NCI-H526 (cell line): ENCODE measurements at places on chromosomes 6 and 20.

DNA sequence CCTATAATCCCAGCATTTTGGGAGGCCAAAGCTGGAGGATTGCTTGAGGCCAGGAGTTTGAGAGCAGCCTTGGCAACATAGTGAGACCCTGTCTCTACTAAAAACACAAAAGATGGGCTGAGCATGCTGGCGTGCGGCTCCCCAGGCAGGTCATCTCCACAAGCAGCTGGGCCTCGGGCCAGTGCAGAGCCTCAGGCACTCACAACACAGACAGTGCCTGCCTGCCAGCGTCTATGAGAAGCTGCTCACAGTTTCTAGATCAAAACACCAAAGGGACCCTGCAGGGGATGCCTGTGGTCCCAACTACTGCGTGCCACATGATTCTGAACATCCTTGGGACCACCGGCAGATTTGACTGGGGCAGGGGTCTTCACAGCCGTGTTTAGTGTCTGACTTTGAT lies 59.4 kb downstream of the GINS1 start:
- DNase-seq, result no peak

DNA sequence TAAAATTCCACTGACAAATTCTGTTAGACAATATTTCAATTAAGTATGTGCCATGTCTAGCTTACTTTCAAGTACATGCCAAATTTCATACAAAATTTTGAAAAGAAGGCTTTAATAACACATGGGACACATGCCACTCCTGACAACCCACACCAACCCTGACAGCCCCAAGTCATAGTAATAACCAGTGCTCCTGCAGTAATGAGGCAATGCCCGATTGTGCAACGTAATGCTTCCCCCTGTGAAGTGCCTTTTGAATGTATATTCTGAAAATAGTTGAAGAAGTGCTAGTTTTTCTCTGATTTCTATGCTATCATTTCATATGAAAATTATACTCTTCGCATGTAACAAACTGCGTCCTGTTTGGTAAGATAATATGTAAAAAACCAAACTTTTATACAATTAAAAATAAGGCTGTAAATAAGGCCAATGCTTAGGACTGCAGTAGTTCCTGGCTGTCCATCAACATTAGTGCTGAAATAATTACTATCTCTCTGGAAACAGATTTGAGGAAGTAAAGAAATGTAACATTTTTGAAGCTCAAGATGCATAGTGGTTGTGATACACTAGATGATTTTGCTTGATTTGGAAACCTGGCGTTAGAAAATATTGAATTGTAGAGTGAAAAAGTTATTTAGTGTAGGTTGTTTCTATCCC lies 125.8 kb upstream of the BCLAF1 start:
- no peak for DNase-seq

DNA sequence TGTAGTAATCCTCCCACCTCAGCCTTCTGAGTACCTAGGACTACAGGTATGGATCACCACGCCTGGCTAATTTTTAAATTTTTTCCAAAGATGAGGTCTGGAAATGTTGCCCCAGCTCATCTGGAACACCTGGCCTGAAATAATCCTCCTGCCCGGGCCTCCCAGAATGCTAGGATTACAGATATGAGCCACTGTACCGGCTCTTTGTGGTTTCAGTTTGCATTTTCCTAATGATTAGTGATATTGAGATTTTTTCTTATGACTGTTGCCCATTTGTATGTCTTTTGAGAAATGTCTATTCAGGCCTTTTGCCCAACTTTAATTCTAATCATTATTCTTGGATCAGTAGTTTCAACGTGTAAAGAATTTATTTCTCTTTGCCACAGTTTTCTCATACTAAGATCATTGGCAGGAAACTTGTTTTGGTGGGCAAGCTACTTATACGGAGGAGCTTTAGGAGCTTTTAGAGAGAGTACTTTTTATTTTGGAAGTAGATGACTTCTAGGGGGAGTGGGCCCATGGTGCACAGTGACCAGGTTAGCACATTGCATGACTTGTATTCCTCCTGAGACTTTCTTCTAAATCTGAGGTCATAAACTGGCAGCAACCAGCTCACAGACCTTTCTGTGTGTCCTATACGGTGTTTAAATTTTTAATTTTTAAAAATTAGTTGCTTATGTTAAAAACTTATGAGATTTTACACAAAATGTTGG lies 62.3 kb downstream of the STK4 start:
- no peak for DNase-seq

DNA sequence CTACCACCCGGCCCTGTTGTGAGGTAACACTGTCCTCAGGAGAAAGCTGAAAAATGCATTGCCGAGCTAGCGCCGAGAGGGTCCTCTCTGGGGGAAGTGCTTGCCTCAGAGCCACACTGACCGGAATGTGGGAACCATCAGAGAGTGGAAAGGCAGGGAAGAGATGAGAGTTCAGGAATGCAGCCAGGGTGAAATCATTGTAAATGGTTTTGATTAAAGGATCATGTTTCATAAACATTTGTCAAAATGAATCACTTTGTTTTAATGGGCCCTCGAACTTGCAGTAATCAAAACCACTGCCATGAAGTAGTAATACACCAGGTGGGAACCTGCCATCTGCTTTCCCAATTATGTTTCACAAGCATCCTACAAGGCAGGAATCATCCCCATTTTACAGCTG lies 16.9 kb upstream of the IL17F start:
- DNase-seq, result no peak

DNA sequence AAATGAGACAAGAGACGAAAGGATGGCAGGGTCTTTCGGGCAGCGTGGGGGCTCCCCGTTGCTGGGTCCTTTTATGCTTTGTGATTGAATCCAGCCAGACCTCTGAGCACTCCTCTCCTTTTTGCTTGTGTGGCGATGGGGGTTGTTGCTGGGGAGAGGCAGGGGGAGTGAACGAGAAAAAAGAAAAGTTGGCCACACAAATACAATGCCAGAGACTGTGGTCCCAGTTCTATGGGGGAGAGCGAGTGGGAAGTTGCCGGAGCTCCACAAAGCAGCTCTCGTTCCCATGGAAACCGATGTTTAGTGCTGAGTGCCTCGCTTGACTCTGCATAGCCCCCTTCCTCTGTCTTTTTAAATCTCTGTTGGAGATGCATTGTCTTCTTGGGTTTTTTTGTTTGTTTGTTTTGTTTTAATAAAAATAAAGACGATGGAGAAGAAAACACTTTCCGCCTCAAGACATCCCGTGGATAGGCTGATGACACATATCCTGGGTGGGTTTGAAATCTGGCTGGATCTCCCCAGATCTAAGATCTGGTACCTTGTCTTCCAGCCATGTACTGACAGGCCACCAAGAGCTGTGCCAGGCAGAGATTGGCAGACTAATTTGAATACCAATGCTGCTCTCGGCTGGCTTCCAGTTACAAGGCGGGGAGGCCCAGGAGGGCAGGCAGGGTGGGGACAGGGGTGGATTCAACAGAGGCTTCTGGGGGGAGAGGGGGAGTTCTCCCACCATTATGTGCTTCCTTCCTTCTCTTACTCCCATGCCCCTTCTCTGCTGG lies 529.3 kb downstream of the QKI start:
- peak; percentile 11 for DNase-seq

DNA sequence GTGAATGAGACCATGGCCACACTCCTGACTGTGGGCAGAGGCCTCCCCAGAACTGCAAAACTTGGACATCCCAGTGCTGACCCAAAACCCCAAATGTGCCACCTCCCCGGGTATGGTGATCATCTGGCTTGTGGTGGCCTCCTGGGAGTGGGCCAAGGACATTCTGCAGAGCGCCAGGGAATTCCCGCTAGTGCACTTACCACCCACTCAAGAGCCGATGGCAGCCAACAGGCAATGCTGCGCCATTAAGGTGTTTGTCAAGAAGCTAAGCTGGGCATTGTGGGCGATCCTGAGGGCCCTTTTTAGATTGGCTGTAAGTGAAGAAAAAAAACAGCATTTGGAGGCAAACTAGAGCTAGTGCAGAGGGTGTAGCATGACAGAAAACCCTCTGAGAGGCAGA lies 9.4 kb downstream of the MMP24 start:
- no peak for DNase-seq

DNA sequence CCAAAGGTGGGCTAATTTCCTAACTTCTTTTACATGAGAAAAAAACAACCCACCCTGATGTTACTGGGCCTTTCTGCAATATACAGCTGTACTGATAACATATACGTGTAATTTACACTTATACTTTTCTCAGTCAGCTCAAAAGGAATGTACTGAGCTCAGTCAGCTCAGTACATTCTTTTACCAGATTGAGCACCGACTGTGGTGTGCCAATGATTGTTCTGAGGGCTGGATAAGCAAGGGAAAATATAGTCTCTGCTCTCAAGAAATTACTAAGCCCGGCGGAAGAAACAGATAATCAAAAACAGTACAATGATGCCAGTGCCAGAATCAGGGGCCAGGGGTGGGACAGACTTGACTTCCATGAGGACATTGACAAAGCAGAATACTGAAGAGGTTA lies 10.0 kb upstream of the BLOC1S5 start:
- no peak for DNase-seq
